ENCODE measurements at places on chromosomes 1 and 21. TPM values are rescaled to one million over a fixed set of nuclear protein-coding genes. Genes with fewer than 3 reads are reported as not detected.
A peak's percentile ranks its signal among the peaks of the same experiment; 100 is the strongest.

TSSK3 gene
- total RNA-seq: 1.1 TPM

GRCh38 chr1:180229483-180230415 is at the start of gene LHX4:
Gene LHX4 (plus strand): TSS chr1:180230264. CDS start chr1:180230530, 266 bp downstream.
- peaks cover 13% of the 10 kb centered on the region for H3K4me1 ChIP-seq
- H3K36me3 ChIP-seq: no peaks in the 10 kb centered on the region
- no peak within 1 kb of the TSS for H3K27ac ChIP-seq
- DNase-seq: no peak
- H3K27me3 ChIP-seq: peaks cover 79% of the 10 kb centered on the region

CTSS gene
- 42.0 TPM for total RNA-seq

DNA sequence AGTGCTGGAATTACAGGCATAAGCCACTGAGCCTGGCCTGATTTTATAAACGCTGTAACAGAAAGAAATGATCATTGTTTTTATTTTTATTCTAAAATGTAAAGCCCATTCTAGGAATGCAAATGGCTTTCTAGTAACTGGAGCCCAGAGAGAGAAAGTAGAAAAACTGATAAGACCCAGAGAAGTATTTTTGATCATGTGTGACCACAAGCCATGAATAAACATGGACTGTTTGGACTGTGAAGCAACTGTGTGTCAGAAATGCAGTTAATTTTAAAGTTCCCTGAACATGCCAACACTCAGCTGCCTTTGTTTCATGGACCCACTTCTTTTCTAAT is 39.7 kb downstream of the EIF2B3 start:
- H3K4me1 ChIP-seq: peaks cover 22% of the 10 kb centered on the region
- H3K36me3 ChIP-seq: peaks cover 4% of the 10 kb centered on the region
- H3K4me3 ChIP-seq: no peak overlapping the region
- no peak overlapping the region for H3K27ac ChIP-seq
- H3K27me3 ChIP-seq: no peaks in the 10 kb centered on the region

GRCh38 chr1:42334240-42335049 is 590 bp downstream of the FOXJ3 start:
- H3K4me1 ChIP-seq: peaks cover 35% of the 10 kb centered on the region
- H3K4me3 ChIP-seq: peak overlapping the region; percentile 87
- H3K27me3 ChIP-seq: no peaks in the 10 kb centered on the region
- no peak for DNase-seq
- peaks cover 9% of the 10 kb centered on the region for H3K36me3 ChIP-seq
- peak overlapping the region; percentile 58 for H3K27ac ChIP-seq

DNA sequence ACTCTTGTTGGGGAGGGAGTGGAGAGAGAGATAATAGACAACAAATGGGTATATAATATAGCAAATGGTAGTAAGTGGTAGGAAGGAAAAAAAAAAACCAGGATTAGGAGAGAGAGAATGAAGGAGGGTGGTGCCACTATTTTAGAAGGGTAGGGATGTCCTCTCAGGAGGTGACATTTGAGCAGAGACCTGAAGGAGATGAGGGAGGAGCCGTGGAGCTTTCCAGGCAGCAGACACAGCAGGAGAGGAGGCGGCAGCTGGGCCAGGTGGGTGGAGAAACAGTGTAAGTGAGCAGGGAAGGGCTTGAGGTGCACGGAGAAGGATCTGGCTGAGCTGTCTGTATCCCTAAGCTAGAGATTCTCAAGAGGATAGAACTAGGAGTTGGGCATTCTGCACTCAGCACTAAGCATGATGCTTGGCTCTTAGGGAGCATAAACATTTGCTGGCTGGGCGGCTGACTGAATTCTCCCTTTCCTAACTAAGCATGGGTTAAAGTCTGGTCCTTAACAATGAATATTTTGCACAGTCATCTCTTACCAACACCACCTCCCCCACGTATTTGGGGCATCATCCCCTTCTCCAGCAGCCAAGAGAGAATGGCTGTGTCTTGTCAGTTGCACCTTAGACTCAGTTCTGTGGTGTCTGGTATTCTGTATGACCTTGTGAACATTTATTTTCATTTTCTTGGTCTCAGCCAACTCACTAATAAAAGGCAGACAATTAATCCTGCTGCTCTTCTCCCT is 27.6 kb upstream of the SARS1 start:
- no peak for DNase-seq
- H3K27ac ChIP-seq: no peak overlapping the region
- H3K4me1 ChIP-seq: peaks cover 1% of the 10 kb centered on the region
- no peaks in the 10 kb centered on the region for H3K36me3 ChIP-seq
- H3K4me3 ChIP-seq: no peak overlapping the region

DNA sequence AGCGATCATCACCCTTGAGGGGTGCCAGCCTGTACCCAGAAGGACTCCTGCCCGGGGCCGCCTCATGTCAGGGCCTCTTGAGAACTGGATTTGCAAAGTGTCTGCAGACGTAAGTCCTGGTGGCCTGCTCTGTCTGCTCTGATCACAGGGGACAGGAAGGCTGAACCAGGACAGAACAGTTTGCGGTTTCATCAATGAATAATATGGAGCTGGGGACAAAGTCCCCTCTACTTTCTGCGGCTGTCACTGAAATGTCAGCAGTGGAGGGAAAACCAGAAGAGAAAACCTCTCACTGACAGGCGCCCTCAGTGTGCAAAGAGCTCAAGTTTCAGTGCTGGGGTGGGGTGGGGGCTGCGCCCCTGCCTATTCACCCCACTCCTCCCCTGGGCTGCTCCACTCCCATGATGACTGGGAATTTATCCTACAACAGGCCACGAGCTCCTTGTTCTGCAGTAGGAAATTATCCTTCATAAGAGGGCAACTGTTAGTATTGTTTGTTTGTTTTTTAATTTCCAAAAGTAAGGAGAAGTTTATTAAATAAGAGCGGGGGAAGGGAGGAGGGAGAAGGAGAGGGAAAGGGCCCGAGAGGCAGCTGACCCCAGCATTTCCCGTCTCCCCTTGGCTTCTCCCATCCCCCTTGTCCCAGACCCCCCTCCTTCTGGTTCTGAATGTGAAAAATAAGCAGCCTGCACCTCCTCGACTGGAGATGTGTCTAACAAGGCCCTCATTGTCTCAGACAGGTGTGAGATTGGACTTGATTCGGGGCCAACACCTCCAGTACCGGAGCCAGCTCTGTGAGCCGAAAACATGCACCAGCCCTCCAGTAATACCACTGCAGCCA is 149.2 kb downstream of the CLIC6 start:
- peaks cover 19% of the 10 kb centered on the region for H3K4me1 ChIP-seq
- peaks cover 95% of the 10 kb centered on the region for H3K36me3 ChIP-seq
- no peak for DNase-seq
- H3K27me3 ChIP-seq: no peaks in the 10 kb centered on the region

- DNase-seq: no peak
- H3K27ac ChIP-seq: no peak overlapping the region
- no peaks in the 10 kb centered on the region for H3K27me3 ChIP-seq
- no peak overlapping the region for H3K4me3 ChIP-seq
- H3K36me3 ChIP-seq: no peaks in the 10 kb centered on the region
Measured at GRCh38 chr1:195790514-195791168, 817.6 kb downstream of the KCNT2 start.

GRCh38 chr1:111441573-111442192 is 7.4 kb downstream of the WDR77 start:
- H3K4me1 ChIP-seq: peaks cover 26% of the 10 kb centered on the region
- H3K36me3 ChIP-seq: peaks cover 79% of the 10 kb centered on the region
- H3K27ac ChIP-seq: no peak overlapping the region
- H3K4me3 ChIP-seq: no peak overlapping the region

- H3K4me3 ChIP-seq: no peak overlapping the region
Measured at GRCh38 chr1:199157494-199157893, 518.7 kb downstream of the PTPRC start.

ZNF683 gene
- total RNA-seq: not detected

DNA sequence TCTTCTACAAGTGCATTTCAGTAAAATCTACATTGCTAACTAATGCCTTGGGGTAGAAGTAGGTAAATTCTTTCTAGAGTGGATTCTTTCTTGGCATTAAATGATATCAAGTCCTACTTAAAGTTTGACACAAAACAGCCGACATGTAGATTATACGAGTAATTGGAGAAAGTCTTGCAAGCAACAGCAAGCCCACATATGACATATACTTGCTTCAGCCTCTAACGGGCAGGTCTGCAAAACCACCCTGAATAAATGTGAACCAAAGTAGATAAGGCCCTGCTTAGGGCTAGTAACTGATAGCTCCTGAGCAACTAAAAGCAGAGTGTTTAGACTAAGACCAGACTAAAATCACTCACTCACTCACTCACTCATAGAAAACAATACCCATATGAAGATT is 203.2 kb downstream of the LTN1 start:
- peaks cover 2% of the 10 kb centered on the region for H3K4me1 ChIP-seq
- peaks cover 14% of the 10 kb centered on the region for H3K36me3 ChIP-seq
- H3K4me3 ChIP-seq: no peak overlapping the region
- H3K27me3 ChIP-seq: no peaks in the 10 kb centered on the region
- no peak overlapping the region for H3K27ac ChIP-seq

TMEM240 gene
- 0.48 TPM for total RNA-seq

DNA sequence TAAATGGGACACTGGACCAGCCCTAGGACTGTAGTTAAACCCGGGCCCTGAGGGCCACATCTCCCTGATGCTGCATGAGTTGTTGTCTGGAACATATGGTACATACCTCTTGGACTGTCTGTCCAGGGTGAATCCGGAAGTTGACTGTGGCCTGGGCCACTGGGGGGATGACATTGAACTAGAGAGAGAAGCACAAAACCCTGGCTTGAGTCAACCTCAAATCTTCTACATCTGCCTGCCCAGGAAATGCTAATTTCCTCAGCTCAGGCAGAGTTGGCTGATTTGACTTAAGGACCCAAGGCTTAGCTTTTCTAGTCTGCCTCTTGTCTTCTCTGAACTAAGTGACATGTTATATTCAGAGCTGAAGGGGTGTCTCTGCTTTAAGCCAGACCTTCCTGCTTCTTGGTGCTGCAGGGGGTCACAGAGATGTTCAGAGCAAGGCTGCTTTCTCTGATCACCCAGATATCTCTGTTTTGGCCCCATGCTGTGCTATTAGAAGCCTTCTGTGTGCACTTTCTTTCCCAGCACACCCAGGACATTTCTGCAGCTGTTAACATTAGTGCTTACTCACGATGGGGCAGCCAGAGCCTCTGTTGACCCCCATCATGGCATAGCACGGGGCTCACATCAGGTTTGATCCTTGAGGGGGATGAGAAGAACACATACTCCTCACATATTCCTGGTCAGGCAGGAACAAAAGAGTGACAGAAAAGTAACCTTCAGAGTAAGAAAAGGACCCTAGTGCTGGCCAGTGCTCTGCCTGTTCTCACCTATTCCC is 9.6 kb downstream of the PM20D1 start:
- no peak overlapping the region for H3K4me3 ChIP-seq
- H3K27ac ChIP-seq: no peak overlapping the region
- no peaks in the 10 kb centered on the region for H3K27me3 ChIP-seq
- H3K36me3 ChIP-seq: no peaks in the 10 kb centered on the region

LAMC1 gene
- total RNA-seq: 0.39 TPM

DNA sequence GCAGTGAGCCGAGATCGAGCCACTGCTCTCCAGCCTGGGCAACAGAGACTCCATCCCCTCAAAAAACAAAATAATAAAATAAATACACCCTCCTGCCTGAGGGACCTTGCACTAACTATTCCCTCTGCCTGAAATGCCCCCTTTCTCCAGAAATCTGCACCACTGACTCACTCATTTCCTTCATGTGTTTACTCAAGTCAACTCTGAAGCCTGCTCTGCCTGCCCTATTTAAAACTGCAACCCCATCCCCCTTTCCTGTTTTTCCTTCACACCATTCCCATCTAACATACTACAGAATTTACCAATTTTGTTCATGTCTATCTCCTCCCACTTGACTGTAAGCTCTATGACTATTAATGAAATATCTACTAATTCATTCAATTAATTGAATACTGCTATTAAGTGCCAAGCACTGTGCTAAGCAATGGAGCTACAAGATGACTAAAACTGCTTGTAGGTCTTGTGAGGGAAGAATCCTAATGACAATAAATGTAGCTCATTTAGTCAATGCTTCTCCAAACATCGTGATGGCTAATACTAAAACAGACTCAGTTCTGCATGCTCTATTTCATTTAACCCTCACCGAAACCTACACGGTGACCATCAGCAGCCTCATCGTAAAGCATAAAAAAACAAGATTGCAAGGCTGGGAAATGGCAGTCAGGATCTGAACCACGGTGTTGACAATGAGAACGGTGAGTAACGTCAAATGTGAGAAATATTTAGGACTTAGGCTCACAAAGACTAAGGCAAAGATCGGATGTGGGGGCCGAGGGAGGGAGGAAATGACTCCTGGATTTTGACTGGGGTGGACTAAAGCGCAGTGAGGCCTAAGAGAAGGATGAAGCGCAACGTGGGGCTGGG is 749 bp upstream of the TMEM39B start:
- H3K4me1 ChIP-seq: peaks cover 27% of the 10 kb centered on the region
- peaks cover 22% of the 10 kb centered on the region for H3K36me3 ChIP-seq
- peak overlapping the region; percentile 87 for H3K4me3 ChIP-seq
- no peaks in the 10 kb centered on the region for H3K27me3 ChIP-seq
- peak overlapping the region; percentile 85 for H3K27ac ChIP-seq
- DNase-seq: no peak

- H3K4me1 ChIP-seq: peaks cover 56% of the 10 kb centered on the region
- peaks cover 13% of the 10 kb centered on the region for H3K36me3 ChIP-seq
- H3K27ac ChIP-seq: peak overlapping the region; percentile 57
- H3K27me3 ChIP-seq: no peaks in the 10 kb centered on the region
- no peak for DNase-seq
- H3K4me3 ChIP-seq: peak overlapping the region; percentile 87
Measured at GRCh38 chr21:44872649-44873355, 688 bp downstream of the PTTG1IP start.

EXTL1 gene
- total RNA-seq: not detected

GJA9 gene
- total RNA-seq: not detected

- no peak overlapping the region for H3K4me3 ChIP-seq
- no peaks in the 10 kb centered on the region for H3K27me3 ChIP-seq
- no peaks in the 10 kb centered on the region for H3K4me1 ChIP-seq
- H3K36me3 ChIP-seq: no peaks in the 10 kb centered on the region
Measured at GRCh38 chr1:162214202-162214601, 144.7 kb downstream of the NOS1AP start.

MYOG gene
- total RNA-seq: not detected

KLF17 gene
- total RNA-seq: not detected

DNA sequence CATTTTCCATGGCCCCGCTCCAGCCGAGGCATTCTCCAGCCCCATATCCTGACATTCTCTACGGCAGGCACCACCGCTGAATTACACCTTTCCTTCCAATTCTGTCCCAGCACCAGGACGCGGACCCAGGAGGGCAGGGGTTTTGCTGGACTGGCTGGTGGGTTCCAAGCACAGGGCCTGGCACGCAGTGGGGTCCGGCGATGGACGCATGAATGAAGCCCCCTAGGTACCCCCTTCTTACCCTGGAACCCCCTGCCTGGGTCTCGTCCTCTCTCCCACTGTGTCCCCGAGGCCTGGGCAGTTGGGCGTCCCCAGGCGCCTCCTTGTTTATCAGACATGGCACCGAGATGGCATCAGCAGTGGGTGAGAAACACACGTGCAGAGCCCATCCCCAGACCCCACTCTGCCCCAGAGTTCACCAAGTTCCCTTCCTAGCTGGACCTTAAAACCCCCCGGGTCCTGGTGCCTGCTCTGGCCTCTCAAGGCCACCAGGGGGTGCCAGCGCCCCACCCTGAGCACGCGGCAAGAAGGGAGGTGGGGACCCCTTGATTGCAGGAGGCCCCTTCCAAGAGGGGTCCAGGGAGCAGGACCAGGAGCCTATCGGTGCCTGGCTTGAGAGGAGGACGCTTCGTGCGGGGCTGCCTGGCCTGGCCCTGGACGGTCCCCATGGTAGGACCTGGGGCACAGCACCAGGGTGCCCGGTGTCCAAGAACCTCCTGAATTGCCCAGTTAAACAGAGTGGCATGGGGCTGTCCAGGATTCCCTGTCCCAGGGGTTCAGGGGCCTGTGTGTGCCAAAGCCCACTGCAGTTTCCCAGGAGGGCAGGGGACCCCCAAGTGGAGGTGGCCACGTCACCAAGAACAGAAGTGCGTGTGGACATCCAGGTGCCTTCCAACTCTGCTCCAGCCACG is 46.1 kb downstream of the MEGF6 start:
- no peak overlapping the region for H3K4me3 ChIP-seq
- no peak for DNase-seq
- no peak overlapping the region for H3K27ac ChIP-seq
- H3K4me1 ChIP-seq: no peaks in the 10 kb centered on the region
- H3K36me3 ChIP-seq: no peaks in the 10 kb centered on the region
- no peaks in the 10 kb centered on the region for H3K27me3 ChIP-seq

Data from activated T-helper 2 cell treated with anti-CD3 and anti-CD28 coated beads, Interferon-gamma antibody, Interleukin-2, Interleukin-4, amounts not matched to agents 10 μg/mL and 5 μg/mL and 100 μg/mL, durations not matched to agents 14 hours and 24 hours and 36 hours (primary cell).